CD4-positive, alpha-beta memory T cell (primary cell): ENCODE measurements at places on chromosomes 2 and 18.

- no peak for DNase-seq
- no peaks in the 10 kb centered on the region for H3K27me3 ChIP-seq
- H3K4me3 ChIP-seq: no peak overlapping the region
- no peak overlapping the region for H3K27ac ChIP-seq
- H3K36me3 ChIP-seq: no peaks in the 10 kb centered on the region
These were observed 31.0 kb downstream of the GLI2 start for GRCh38 chr2:120766470-120767351.

- no peaks in the 10 kb centered on the region for H3K4me1 ChIP-seq
- H3K36me3 ChIP-seq: no peaks in the 10 kb centered on the region
- DNase-seq: no peak
- H3K27ac ChIP-seq: no peak overlapping the region
These were observed 51.5 kb upstream of the RGPD4 start for GRCh38 chr2:107775211-107775610.

DNA sequence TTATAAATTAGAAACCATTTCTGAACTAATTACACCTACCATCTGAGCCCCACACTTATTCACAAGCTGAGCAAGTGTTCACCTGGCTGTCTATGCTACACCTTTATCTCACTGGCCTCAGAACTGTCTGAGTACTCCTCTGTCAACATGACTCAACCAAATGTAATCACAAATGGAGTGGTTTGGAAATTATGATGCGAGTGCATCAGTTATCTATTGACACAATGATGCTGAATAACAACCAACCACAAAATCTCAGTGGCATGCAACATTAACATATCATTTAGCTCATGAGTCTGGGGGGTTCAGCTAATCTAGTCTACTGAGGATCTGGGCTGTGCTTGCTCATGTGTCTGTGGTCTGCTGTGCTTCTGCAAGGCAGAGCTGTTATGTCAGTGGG lies 184.2 kb upstream of the NXPH2 start:
- no peak overlapping the region for H3K27ac ChIP-seq
- H3K27me3 ChIP-seq: no peaks in the 10 kb centered on the region
- H3K4me1 ChIP-seq: no peaks in the 10 kb centered on the region
- H3K4me3 ChIP-seq: no peak overlapping the region

DNA sequence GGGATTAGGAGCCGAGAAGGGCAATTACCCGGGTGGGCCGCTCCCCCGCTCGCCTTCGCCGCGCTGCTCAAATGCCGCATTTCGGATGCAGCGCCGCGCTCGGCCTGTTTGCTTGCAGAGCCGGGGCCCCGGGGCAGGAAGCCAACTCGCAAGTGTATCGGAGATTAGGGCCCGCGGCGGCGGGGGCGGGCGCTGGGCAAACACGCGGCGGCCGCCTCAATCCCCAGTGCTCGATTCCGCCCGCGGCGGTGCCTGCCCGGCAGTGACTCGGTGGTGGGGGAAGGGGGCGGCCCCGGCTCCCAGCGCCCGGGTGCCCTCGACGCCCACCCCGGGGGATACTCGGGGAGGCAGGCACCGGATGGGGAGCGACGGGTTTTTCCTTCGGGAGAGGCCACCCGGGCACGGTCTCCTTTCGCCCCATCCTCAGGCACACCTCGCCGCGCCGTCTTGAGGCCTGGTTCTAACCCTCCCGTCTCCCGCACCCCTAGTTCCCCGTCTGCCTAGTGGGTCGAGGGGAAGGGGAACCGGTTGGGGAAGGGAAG lies 26.6 kb upstream of the NOTO start:
- H3K4me3 ChIP-seq: no peak overlapping the region
- H3K4me1 ChIP-seq: peaks cover 23% of the 10 kb centered on the region
- no peaks in the 10 kb centered on the region for H3K36me3 ChIP-seq
- DNase-seq: peak; percentile 65

DNA sequence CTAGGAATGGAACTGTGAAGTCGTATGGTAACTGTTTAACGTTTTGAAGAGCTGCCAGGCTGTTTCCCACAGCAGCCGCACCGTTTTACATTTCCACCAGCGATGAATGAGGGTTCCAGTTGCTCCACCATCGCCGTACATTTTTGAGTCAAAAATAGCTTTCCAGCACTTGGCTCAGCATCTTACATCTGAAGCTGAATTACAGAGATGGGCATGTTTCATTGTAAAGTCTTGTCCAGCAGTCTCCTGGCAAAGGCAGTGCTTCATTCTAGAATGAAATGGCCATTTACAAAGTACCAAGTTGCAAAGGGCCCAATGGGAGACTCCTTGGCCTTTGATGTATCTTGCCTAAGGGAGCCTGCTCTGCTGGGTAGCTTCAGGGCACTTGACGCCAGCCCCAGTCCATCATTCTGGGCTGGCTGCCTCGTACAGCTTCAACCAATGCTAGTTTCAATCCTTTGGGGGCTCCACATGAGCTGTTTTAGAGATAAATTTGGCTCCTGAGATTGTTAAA lies 45.1 kb downstream of the ATIC start:
- no peaks in the 10 kb centered on the region for H3K4me1 ChIP-seq
- H3K4me3 ChIP-seq: no peak overlapping the region
- no peaks in the 10 kb centered on the region for H3K36me3 ChIP-seq
